ENCODE measurements at places on chromosomes 7 and 10.

- no peak for DNase-seq
Observed at GRCh38 chr10:11642566-11642965, 31.1 kb upstream of the USP6NL start.

DNA sequence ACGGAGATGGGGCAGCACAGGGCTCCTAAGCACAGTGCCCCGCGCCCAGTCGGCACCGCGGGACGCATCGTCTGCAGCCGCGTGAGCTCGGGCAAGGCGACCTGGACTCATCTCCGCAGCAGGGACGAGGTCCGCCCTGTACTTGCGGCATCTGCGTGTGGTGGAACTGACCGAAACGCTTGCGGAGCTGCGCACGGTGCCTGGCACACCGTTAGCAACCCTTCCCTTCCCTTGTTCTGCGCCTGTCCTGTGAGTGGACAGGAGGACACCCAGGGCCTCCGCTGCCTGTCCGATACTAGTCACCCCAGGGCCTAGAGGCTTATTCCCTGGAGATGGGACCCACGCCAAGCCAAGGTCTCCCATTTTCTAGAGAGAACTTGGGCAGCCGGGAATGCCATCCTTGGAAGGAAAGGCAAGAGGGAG lies 98.5 kb downstream of the WDR11 start:
- no peak for DNase-seq

DNA sequence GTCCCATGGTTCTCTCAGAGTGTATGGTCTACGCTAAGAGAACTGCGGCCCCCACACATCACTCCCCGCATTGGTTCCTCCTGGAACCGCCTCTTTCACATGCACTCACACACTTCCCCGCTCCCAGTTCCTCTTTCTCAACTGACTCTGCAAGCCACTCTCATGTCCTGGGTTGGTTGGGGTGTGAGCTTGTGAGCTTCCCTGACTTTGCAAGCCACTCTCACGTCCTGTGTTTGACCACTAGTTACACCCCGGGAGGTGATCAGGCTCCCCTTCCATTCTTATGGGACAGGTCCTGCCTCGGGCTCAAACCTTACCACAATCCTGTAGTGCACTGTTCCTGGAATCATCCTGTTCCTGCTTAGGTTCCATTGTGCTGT lies 105.0 kb downstream of the TRIM24 start:
- no peak for DNase-seq

- DNase-seq = peak; percentile 32
Observed at GRCh38 chr10:3980660-3981059, 195.7 kb upstream of the KLF6 start.

GRCh38 chr7:85392789-85393188 lies 205.9 kb upstream of the SEMA3D start:
- DNase-seq = no peak

DNA sequence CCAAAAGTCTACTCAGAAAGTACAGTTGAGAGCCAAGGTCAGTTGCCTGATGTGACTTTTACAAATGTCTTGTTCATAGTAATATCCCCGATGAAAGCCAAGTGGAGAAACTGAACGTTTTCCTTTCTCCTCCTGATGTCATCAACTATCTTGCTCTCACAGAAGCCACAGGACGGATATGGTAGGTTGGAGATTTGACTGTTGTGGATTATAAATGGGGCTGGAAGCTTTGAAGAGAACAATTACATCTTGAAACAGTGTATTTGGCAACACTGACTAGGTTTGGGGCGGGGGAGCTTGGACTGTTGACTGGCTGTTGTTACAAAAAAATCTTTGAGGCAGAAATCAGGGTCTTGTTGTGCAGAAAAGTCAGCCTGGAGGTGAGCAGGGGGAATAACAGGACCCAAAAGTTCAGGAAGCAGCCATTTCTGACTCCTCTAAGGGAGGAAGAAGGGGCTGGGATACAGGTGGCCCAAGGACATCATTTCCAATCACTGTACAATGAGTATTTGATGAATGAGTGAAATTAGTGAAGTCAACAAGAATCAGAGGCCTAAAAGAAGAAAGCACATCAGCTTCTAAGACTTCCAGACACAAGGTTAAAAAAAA lies 24.3 kb downstream of the PLEKHS1 start:
- DNase-seq = no peak

- DNase-seq = no peak
Observed at GRCh38 chr10:98316170-98316569, 48.2 kb upstream of the LOXL4 start.

DNA sequence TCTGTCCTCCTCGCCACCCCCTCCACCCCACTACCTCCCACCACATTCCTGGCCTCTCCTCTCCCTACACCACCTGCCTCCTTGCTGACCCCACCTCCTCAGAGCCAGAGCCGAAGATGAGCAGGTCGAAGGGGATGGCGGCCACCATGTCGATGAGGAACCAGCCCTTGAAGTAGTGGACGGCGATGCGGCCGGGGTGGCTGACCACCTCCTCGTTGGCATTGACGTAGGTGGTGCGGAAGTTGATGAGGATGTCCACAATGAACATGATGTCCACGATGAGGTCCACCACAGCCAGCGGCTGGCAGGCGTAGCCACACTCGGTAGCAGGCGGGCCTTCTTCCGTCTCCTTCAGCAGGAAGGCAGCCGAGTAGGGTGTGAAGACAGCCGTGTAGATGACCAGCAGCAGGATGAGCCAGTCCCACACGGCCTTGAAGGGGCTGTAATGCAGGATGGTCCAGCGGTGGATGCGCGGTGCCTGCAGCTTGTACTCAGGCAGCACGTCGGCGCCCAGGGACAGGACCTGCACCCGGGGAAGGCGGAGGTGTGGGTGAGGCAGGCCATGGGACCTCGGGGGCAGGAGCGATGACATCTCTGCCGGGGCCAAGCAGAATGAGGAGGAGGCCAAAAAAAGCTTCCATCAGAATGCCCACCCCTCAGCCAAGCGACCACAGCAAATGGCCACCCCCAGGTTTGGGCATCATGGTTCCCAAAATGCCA lies 25.6 kb downstream of the KCNH2 start:
- no peak for DNase-seq

DNA sequence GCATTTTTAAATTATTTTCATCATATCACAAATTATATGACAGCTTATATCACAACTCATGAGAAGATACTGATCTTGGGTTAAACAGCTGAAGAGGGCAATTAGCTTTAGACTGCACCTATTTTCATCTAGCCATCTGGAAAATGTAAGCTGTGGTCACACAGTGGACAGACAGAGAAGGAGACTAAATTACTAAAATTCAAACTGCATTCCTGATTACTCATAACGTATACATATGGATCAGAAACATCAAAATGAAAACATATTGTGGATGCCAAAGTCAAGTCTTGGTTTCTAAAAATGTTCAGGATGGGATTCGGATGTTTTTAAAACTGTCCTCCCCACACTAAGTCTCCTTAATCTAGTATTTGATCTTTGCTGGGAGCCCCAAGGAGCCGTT lies 6.6 kb downstream of the BBIP1 start:
- DNase-seq = no peak

- DNase-seq = no peak
Observed at GRCh38 chr10:129869596-129870473, 94.2 kb downstream of the EBF3 start.

GRCh38 chr7:4906682-4907081 lies 23.2 kb upstream of the RADIL start:
- DNase-seq = no peak

- no peak for DNase-seq
Observed at GRCh38 chr10:29546773-29547313, 87.9 kb downstream of the SVIL start.

All from central memory CD4-positive, alpha-beta T cell (primary cell).